ENCODE measurements at places on chromosomes 3 and 15. TPM values are rescaled to one million over a fixed set of nuclear protein-coding genes. Genes with fewer than 3 reads are reported as not detected.

- no peak for DNase-seq
Observed at GRCh38 chr3:151871639-151872468, 1.6 kb upstream of the SUCNR1 start.

GRCh38 chr3:52798376-52798977 is 3.9 kb downstream of the ITIH3 start:
- no peak for DNase-seq

- DNase-seq = no peak
Observed at GRCh38 chr15:64917211-64917610, 5.5 kb downstream of the ANKDD1A start.

Gene MAPK6
- polyA plus RNA-seq = 48.5 TPM

GRCh38 chr15:91956026-91956723 is 102.7 kb downstream of the SLCO3A1 start:
- no peak for DNase-seq

- DNase-seq = peak; percentile 30
Observed at GRCh38 chr15:75067123-75067830, 43.9 kb downstream of the PPCDC start.

Gene ROBO2
- polyA plus RNA-seq = 0.45 TPM

Gene GREM1
- polyA plus RNA-seq = 0.02 TPM

Gene ADIPOQ
- not detected for polyA plus RNA-seq

Gene C2CD4B
- not detected for polyA plus RNA-seq

Gene IL5RA
- polyA plus RNA-seq = not detected

Gene GOLGA8R
- 0.20 TPM for polyA plus RNA-seq

DNA sequence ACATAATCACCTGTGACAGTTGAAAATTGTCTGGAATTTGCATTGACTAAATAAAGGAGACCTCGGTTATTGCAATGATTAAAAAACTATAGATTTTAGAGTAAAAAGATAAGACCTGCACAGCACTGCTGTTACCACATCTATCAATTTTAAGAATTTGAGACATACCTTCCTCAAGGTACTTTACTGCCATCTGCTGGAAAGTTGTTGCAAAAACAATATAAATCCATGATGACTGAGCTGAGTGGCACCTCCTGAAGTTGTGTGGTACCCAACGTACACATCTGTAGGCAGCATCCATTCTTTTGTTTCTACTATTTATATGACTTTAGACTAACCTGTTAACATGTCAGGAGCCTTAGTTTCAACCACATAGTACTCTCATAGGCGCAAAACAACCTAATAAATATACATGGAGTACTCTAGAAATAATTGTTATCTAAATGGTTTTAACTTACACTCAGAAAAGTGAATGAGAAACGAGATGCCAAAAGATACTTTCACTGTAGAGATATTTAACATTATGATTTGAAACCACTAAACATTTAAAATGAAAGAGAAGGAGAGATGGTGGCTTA is 106.7 kb downstream of the GHSR start:
- DNase-seq = peak; percentile 32

DNA sequence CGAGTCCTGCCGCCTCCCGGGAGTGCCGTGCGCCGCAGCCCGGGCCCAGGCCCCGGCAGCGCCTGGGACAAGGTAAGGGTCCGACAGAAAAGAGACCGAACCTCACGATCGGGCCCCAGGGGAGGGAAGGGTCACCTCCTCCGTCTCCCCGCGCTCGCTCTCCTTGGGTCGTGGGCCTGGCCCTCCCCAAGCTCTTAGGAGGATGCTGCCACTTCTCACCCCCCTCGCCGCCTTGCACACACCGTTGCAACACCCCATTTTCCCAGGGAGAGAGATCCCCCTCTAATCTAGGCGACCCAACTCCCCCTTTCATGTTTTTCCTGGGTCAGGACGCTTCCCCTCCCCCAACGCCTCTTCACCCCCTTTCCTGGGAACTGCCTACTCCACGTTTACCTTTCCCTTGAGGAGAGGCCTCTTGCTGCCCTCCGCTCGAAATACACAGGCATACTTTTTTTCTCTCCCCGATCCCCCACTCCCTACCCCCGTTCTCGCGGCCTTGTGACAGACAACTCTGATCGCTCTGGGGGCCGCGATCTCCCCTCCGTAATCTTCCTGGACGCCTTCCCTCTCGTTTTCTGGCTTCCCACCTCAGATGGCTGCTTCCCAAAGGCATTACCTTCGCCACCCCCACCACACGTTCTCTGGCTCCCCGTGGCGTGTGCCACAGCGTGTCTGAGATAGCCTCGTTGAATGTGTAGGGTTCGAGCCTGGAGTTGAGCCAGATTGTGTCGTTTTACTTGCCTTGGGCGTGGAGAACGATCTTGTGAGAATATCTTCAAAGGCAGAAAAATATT is 688 bp downstream of the SETD5 start:
- no peak for DNase-seq

GRCh38 chr3:109269577-109270275 is 46.6 kb downstream of the DPPA2 start:
- no peak for DNase-seq

Gene LINGO1
- polyA plus RNA-seq = 0.06 TPM

- no peak for DNase-seq
Observed at GRCh38 chr3:23219552-23219951, 16.4 kb downstream of the UBE2E2 start.

DNA sequence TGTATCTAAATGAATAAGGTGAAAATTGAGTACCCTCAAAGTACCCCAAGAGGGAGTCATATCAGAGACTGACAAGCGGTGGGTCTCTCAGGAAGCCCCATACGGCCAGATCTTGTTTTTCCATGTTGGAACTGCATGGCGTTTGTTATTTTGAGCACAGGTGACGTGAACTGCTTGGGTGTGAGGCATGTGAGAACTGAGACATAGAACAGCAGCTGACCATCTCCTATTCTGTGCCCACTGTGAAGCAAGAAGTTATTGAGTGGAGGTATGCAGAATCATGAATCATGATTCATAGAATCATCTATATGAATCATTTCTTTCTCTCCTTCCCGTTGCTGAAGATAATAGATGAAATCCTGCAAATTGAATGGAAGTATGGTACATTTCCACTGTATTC is 4.6 kb downstream of the VPS8 start:
- no peak for DNase-seq

Data from keratinocyte (primary cell).